Progenitor cell of endocrine pancreas (in vitro differentiated cells): ENCODE measurements at places on chromosomes 7 and 10. TPM values are rescaled to one million over a fixed set of nuclear protein-coding genes. Genes with fewer than 3 reads are reported as not detected.

GRCh38 chr10:128186959-128187787 is 61.0 kb upstream of the MKI67 start:
- peaks cover 22% of the 10 kb centered on the region for H3K27me3 ChIP-seq
- H3K4me1 ChIP-seq, result no peaks in the 10 kb centered on the region
- DNase-seq, result no peak
- H3K27ac ChIP-seq, result no peak overlapping the region
- H3K4me3 ChIP-seq, result no peak overlapping the region
- H3K36me3 ChIP-seq, result peaks cover 1% of the 10 kb centered on the region

DNA sequence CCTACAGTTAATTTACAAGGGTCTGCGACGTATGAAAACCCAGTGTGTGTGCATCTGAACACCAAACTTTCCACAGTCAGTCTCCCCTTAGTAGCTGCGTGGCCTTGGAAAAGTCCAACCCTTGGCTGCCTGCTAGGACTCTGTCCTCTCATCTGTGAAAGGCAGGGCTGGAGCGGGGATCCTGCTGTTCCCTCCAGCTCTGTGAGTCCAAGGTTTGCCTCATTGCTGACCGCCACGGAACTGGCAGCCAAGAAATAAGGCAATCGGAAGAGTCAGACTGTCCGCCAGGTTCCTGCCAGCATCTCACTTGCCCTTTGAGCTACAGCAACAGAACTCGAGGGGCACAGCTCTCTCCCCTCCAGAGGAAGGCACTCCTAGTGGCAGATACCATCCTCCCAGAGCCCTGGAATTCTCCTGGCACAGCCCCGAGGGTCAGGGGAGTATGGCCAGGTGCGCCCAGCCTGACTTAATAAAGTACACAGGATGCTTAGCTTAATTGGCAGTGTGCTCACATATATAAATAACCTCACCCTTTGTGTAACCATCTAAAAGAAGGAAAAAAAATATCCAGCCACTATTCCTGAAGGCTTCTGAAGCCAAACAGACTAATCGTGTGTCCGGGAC is 530.1 kb upstream of the FOXK1 start:
- H3K4me1 ChIP-seq, result peaks cover 11% of the 10 kb centered on the region
- no peak overlapping the region for H3K27ac ChIP-seq
- H3K4me3 ChIP-seq, result no peak overlapping the region
- no peaks in the 10 kb centered on the region for H3K27me3 ChIP-seq
- DNase-seq, result no peak

DNA sequence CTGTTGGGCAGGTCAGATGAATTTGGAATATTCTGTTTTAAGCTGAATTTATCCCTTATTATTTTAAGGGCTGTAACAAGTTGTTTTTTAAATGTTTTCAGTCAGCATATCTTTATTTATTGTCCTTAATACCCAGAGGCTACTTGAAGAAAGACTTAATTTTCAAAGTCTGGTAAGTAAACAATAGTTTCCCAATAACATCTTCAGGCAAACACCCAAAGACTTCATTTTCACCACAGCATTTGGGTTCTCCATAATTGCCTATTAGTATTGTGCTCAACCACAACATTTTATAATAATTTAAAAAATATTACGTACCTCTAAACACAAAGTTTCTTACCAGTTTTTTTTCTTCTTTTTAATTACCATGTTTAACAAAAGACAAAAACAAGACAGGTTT is 60.0 kb upstream of the MKLN1 start:
- no peak for DNase-seq
- H3K36me3 ChIP-seq, result no peaks in the 10 kb centered on the region
- no peaks in the 10 kb centered on the region for H3K4me1 ChIP-seq
- no peak overlapping the region for H3K27ac ChIP-seq

- no peak for DNase-seq
- no peak overlapping the region for H3K27ac ChIP-seq
- no peak overlapping the region for H3K4me3 ChIP-seq
- H3K27me3 ChIP-seq, result no peaks in the 10 kb centered on the region
- H3K36me3 ChIP-seq, result no peaks in the 10 kb centered on the region
These were observed 68.7 kb upstream of the AASS start for GRCh38 chr7:122212754-122213153.

- no peak overlapping the region for H3K27ac ChIP-seq
- no peaks in the 10 kb centered on the region for H3K27me3 ChIP-seq
- DNase-seq, result no peak
- peaks cover 6% of the 10 kb centered on the region for H3K4me1 ChIP-seq
These were observed 71.2 kb upstream of the MPP7 start for GRCh38 chr10:28374036-28374435.

DNA sequence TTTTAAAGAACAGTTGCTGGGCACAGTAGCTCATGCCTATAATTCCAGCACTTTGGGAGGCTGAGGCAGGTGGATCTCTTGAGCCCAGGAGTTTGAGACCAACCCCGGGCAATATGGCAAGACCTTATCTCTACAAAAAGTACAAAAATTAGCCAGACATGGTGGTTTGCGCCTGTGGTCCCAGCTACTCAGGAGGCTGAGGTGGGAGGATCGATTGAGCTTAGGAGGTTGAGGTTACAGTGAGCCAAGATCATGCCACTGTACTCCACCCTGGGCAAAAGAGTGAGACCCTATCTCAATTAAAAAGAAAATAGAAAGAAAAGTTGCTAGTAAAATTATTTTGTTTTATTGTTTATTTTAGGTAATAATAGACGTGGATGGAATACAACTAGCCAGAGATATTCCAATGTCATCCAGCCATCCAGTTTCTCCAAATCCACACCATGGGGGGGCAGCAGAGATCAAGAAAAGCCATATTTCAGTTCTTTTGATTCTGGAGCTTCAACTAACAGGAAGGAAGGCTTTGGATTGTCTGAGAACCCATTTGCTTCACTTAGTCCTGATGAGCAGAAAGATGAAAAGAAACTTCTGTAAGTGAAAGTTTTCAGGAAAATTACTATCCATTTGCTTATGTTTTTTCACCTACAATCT is 3.0 kb downstream of the NUP42 start:
- H3K4me3 ChIP-seq, result no peak overlapping the region
- H3K4me1 ChIP-seq, result peaks cover 12% of the 10 kb centered on the region
- H3K36me3 ChIP-seq, result peaks cover 9% of the 10 kb centered on the region
- DNase-seq, result no peak

GRCh38 chr10:12501841-12502525 is 152.6 kb downstream of the CAMK1D start:
- peak overlapping the region; percentile 54 for H3K27ac ChIP-seq
- H3K27me3 ChIP-seq, result peaks cover 9% of the 10 kb centered on the region
- no peaks in the 10 kb centered on the region for H3K36me3 ChIP-seq

- no peak for DNase-seq
- H3K4me1 ChIP-seq, result no peaks in the 10 kb centered on the region
- no peaks in the 10 kb centered on the region for H3K36me3 ChIP-seq
- H3K27ac ChIP-seq, result no peak overlapping the region
These were observed 25.8 kb downstream of the PTTG1IP2 start for GRCh38 chr7:90495241-90495640.

DNA sequence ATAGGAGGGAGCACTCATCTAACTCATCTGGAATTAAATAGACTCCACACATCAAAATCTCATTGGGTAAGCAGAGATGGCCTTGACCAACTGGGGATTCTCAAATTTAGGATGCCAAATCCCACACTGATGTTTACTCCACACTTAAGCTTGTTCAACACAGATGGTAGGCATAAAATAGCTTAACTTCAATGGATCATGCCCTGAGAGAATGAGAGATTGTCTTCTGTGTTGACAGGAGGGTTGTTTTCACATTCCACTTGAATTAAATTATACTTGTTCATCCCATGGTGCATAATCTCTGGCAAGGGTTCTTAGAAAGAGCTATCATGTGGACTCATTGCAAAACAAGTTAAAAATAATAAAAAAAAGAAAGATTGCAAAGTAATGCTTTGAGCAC is 391.4 kb downstream of the PLXDC2 start:
- H3K36me3 ChIP-seq, result peaks cover 17% of the 10 kb centered on the region
- no peak overlapping the region for H3K27ac ChIP-seq
- DNase-seq, result no peak
- no peaks in the 10 kb centered on the region for H3K27me3 ChIP-seq
- H3K4me1 ChIP-seq, result no peaks in the 10 kb centered on the region

GRCh38 chr7:41881331-41882130 is 178.6 kb upstream of the INHBA start:
- no peaks in the 10 kb centered on the region for H3K36me3 ChIP-seq
- H3K4me3 ChIP-seq, result no peak overlapping the region
- peaks cover 3% of the 10 kb centered on the region for H3K27me3 ChIP-seq
- no peak overlapping the region for H3K27ac ChIP-seq

DNA sequence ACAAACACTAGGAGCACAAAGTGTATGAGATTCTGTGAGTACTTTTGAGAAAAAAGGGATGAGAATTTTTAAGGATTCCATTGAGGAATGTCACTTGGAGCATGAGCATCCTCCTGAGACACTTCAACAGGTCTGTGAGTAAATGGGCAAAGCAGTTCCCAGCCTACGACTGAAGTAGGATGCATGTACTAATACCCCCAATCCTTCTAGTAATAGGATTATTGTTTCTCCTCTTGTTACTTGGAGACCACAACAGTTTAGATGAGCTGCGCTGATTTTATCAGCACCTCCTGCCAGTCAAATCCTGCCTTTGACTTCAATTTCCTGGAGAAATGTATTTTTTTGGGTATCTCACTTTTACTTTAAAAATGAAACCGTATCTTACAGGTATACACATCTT is 820 bp downstream of the BBS9 start:
- no peaks in the 10 kb centered on the region for H3K27me3 ChIP-seq
- H3K36me3 ChIP-seq, result no peaks in the 10 kb centered on the region
- H3K27ac ChIP-seq, result no peak overlapping the region
- H3K4me1 ChIP-seq, result peaks cover 15% of the 10 kb centered on the region

- H3K4me1 ChIP-seq, result no peaks in the 10 kb centered on the region
- H3K27ac ChIP-seq, result no peak overlapping the region
- no peak overlapping the region for H3K4me3 ChIP-seq
- no peak for DNase-seq
- H3K36me3 ChIP-seq, result no peaks in the 10 kb centered on the region
These were observed 279.3 kb downstream of the SKAP2 start for GRCh38 chr7:26584987-26585665.

DNA sequence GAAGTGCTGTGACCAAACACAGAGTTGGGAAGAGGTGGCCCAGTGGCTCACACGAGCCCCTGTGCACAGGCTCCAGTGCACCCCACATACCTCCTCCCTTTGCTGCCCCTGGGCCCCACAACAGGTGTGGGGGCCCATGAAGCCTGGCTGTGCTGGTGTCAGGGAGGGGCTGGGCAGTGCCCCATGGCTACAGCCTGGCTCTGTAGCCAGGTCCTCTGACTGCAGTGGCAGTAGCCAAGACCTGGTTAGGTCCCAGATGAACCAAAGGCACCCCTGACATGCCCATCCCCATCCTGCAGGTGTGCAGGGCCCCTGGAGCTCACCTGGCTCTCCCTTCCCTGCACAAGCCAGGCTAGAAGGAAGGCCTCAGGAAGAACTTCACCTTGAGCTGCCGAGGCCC is 176.3 kb downstream of the GRID1 start:
- H3K27me3 ChIP-seq, result peaks cover 10% of the 10 kb centered on the region
- no peak overlapping the region for H3K27ac ChIP-seq
- no peak overlapping the region for H3K4me3 ChIP-seq
- DNase-seq, result no peak
- no peaks in the 10 kb centered on the region for H3K36me3 ChIP-seq
- H3K4me1 ChIP-seq, result no peaks in the 10 kb centered on the region

DNA sequence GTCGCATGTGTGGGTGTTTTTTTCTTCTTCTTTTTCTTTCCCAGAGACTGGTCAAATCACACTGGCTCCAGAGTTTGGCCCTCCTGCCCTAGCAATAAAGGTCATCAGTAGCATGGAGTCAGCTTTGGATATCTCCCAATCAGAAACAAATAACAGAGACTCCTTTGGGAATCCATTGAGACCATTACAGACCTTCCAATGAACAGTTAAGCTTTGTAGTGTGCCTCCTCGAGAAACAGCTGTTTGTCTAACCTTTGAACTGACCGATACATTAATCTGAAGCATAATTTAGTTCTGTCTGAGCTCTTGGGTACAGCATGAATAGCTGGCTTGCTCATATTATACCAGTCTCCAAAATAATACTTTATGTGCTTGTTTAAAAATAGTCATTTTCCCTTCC is 1103.2 kb downstream of the GATA3 start:
- no peaks in the 10 kb centered on the region for H3K27me3 ChIP-seq
- no peak overlapping the region for H3K4me3 ChIP-seq
- H3K4me1 ChIP-seq, result peaks cover 12% of the 10 kb centered on the region
- no peak overlapping the region for H3K27ac ChIP-seq
- H3K36me3 ChIP-seq, result peaks cover 1% of the 10 kb centered on the region

- no peak for DNase-seq
- no peak overlapping the region for H3K4me3 ChIP-seq
- peaks cover 88% of the 10 kb centered on the region for H3K27me3 ChIP-seq
- no peak overlapping the region for H3K27ac ChIP-seq
- H3K4me1 ChIP-seq, result peaks cover 6% of the 10 kb centered on the region
- H3K36me3 ChIP-seq, result peaks cover 5% of the 10 kb centered on the region
These were observed 131.8 kb upstream of the HABP2 start for GRCh38 chr10:113420733-113421675.

DNA sequence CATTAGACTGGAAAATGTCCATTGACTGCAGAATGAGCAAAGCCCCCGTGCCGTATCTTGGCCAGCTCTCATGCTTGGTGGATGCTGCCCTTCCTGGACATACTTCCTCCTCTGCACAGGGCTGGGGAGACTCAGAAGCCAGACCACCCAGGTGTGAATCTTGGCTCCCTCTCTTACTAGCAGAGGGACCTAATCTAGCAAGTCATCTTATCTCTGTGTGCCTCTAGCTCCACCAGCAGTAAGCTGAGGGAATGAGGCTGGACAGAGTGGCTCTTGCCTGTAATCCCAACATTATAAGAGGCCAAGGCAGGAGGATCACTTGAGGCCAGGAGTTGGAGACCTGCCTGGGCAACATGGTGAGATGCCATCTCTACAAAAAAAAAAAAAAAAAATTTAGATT is 173.8 kb upstream of the GHITM start:
- no peaks in the 10 kb centered on the region for H3K4me1 ChIP-seq
- H3K36me3 ChIP-seq, result no peaks in the 10 kb centered on the region
- DNase-seq, result no peak
- no peak overlapping the region for H3K27ac ChIP-seq

The TFR2 gene
- total RNA-seq, result 0.62 and 0.93 TPM in 2 replicates

The CALHM3 gene
- total RNA-seq, result 0.41 and 1.3 TPM in 2 replicates

The HOXA5 gene
- 12.6 and 18.1 TPM in 2 replicates for total RNA-seq
